ENCODE measurements at places on chromosomes 2 and 18. TPM values are rescaled to one million over a fixed set of nuclear protein-coding genes. Genes with fewer than 3 reads are reported as not detected.

HOXD13 gene
- 4.8 TPM for total RNA-seq

KIAA2012 gene
- total RNA-seq: 1.7 TPM

GAREM2 gene
- total RNA-seq: 1.7 TPM

DNA sequence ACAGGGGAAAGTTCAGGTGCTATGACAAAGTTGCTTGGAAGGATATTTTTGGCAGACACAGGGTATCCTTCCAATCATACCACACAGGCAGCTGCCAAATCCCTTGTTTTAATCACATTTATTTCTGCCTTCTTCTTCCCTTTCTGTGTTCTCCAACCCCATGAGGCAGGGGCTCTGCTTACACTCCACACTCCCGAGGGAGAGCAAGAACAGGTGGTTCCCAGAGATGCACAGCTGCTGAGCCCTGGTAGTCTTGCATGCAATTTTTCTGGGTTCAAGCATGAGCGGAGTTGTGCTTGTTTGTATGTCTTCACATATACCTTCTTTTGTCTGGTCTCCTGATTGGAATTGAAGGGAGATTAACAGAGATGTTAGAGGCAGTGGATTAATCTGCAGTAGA is 251.7 kb upstream of the ST6GAL2 start:
- no peak for DNase-seq

- no peak for DNase-seq
These were observed 31.9 kb upstream of the EML6 start for GRCh38 chr2:54691445-54692135.

DNA sequence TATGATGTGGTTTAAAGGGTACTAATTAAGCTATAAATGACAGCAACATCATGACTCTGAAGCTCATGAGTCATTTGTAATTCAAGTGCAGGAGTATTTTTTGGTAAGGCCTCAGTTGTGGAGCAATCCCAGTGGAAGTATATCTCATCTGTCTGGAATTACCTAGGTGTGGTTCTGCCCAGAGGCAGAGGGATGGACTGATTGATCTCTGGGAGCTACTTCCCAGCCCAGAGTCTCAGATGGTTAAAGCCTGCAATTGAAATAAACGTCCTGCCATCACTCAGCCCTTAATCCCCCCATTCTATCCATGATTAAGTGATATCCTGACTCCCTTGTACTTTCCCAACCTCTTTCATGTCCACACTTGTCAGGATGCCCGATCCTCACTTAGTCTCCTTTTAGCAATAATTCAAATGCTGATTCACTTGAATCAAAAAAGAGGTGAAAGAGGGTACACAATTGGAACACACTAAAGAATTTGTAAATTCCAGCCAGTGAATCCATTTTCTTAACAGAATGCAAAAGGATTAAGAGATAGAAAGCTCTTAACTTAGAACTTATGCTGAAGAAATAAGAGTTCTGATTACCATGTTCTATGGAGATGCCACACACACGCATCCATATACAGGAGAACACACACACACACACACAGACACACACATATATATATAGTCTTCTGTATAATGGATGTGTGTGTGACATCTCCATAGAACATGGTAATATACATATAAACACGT is 664.4 kb downstream of the NYAP2 start:
- DNase-seq: peak; percentile 73

- DNase-seq: no peak
These were observed 202.4 kb downstream of the ETAA1 start for GRCh38 chr2:67599561-67599960.

MAB21L4 gene
- total RNA-seq: 1.9 TPM

DNA sequence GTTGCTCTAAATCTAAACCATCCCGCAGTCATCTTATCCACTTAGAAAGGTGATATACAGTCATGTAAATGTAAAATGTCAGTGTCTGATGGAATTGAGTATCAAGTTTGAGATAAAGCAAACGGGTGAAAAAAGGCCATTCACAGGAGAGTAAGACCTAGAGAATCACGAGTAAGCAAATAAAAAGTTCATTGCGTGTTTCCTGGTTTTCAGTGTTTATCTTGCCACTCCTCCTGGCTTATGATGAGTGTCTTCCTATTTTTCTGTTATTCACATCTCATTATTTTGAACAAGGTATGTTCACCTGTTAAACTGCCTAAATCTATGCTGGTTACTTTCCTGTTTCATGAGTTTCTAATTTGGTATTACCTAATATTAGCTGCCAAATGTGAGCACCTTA is 68.8 kb downstream of the ITGA4 start:
- no peak for DNase-seq

SLC19A3 gene
- 6.7 TPM for total RNA-seq

- no peak for DNase-seq
These were observed 1.2 kb upstream of the ASB1 start for GRCh38 chr2:238425505-238425978.

GRCh38 chr2:209458008-209458979 is 34.4 kb downstream of the MAP2 start:
- DNase-seq: no peak

- no peak for DNase-seq
These were observed 722 bp upstream of the C2orf15 start for GRCh38 chr2:99140860-99141109.

- no peak for DNase-seq
These were observed 512.3 kb downstream of the XIRP2 start for GRCh38 chr2:167400546-167400945.

LRRTM4 gene
- total RNA-seq: 4.6 TPM

TOGARAM2 gene
- 1.4 TPM for total RNA-seq

DNA sequence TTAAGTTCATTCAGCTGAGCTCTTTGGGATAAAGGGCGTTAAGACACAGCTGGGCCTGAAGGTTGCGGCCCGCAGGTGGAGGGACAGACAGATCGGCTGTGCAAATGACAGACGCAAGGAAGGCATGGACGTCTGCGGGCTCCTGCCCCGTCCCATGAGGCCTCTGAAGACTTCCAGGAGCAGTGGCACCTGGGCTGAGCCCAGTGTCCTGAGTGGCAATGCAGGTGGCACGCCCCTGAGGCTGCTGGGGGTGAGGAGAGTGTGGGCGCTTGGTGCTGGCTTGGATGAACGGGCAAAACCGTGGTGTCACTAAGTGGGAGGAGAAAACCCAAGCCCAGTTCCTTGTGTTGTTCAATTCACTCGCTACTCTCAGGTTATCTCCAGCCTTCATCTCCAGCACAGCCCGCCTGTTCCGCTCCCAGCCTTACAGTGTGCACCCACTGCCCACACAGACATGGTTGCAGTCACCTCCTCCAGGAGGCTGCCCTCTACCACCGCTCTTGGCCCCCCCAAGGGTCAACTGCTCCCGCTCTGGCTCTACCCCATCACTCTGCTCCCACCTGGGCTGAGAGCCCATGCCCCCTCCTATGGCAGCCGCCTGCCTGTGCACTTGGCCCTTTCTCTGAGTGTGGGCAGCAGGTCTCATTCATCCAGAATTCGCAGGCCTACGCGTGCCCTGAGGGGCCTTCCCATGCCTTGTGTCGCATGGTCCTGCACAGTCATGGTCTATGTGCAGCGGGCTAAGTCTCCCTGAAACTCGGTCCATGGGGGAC is 50.3 kb downstream of the PTGR3 start:
- DNase-seq: no peak

SOWAHC gene
- 34.4 TPM for total RNA-seq

GRCh38 chr2:239469106-239469960 is 68.5 kb upstream of the HDAC4 start:
- DNase-seq: no peak

- DNase-seq: no peak
These were observed 112.4 kb upstream of the DDX18 start for GRCh38 chr2:117702098-117702497.

TBR1 gene
- 4.3 TPM for total RNA-seq

GCG gene
- 2.4 TPM for total RNA-seq

- DNase-seq: no peak
These were observed 170.4 kb upstream of the MYCN start for GRCh38 chr2:15769676-15770547.

VIT gene
- 3.9 TPM for total RNA-seq

STEAP3 gene
- total RNA-seq: 2.6 TPM

- no peak for DNase-seq
These were observed 382.7 kb upstream of the SALL3 start for GRCh38 chr18:78596794-78597345.

- no peak for DNase-seq
These were observed 831.3 kb downstream of the CPS1 start for GRCh38 chr2:211387734-211388133.

- DNase-seq: peak; percentile 77
These were observed 7.2 kb upstream of the PROC start for GRCh38 chr2:127410871-127411652.

MATN3 gene
- total RNA-seq: 4.1 TPM
